ENCODE measurements at places on chromosomes 3 and 15. TPM values are rescaled to one million over a fixed set of nuclear protein-coding genes. Genes with fewer than 3 reads are reported as not detected.

GRCh38 chr15:89822026-89822425 lies 7.4 kb upstream of the ANPEP start:
- DNase-seq, result no peak

DNA sequence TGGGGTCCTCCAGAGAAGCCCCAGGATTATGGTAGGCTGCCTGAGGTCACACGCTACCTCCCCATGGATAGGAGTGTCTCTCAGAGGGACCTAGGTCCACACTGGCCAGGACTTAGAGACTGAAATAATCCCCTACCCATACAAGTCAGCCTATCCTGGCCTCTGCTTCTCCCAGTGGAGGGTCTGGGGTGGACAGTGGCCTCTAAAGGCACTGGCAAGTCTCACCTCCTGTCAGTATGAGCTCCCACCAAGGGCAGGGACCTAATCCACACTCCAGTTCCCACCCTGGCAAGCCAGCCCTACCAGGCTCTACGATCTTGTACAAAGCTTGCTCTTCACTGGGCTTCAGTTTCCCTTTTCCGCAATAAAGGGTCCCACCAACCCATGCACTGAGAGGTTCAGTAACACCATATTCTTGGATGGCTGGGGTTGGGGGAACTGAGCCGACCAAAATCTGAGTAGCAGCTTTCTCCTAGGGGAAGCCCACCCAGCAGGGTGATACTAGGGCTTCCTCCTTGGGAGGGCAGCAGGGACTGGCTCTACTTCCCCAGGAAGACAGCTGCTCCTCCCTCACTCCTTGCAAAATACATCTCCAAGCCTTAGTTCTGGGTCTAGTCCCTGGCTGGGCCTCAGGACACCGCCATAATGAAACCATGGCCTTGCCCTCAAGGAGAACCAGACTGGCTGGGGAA lies 2.4 kb downstream of the CISH start:
- no peak for DNase-seq

DNA sequence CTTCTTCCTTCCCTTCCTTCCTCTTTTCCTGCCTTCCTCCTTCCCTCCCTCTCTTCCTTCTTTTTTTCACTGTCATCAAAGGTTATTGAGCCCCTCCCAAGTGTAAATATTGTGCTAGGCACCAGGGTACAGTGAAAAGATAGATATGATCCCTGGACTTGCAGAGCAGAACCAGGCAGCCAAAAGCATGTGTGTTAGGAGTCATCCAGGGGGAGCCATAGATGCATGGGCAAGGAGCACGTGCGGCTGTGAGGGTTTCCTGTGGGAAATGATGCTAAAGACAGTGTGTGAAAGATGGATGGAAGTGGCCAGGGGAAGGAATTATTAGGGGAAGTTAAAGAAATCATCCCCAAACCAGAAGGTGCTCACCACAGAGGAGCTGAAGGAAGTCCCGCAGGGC lies 65.2 kb downstream of the NR2F2 start:
- DNase-seq, result no peak

GRCh38 chr3:132180337-132180791 lies 136.8 kb upstream of the ACP3 start:
- DNase-seq, result peak; percentile 77

- DNase-seq, result no peak
Measured at GRCh38 chr3:156579427-156579851, 24.5 kb upstream of the SSR3 start.

Gene ACP3
- 0.63 TPM for total RNA-seq

Gene IL5RA
- total RNA-seq, result not detected

Gene GOLGA8T
- not detected for total RNA-seq

Gene ATP13A4
- not detected for total RNA-seq

Measured in fibroblast of the aortic adventitia (primary cell).